ENCODE measurements at places on chromosomes 1 and 21.

DNA sequence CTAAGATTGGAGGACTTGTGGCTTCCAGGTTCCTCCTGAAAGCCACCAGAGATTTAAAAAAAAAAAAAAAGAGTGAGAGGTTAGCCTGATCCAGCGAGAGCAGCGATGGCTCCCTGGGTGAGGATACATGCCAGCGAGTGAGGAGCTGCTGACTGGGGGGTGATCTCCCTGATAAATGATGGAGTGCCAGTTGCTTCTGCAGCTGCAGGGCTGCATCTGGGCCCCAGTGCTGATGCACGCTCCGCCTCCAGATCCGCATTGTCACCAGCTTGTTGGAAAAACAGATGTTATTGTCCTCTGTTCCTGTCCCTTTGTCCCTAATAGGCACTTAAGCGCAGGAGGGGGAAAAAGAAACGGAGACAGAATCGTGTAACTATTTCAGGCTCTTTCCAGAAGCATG, 28.6 kb downstream of the UBIAD1 start:
- no peak for DNase-seq

GRCh38 chr1:98923667-98924066, 81.0 kb downstream of the PLPPR5 start:
- no peak for DNase-seq

- DNase-seq = no peak
Observed at GRCh38 chr1:48817505-48818114, 40.9 kb upstream of the BEND5 start.

DNA sequence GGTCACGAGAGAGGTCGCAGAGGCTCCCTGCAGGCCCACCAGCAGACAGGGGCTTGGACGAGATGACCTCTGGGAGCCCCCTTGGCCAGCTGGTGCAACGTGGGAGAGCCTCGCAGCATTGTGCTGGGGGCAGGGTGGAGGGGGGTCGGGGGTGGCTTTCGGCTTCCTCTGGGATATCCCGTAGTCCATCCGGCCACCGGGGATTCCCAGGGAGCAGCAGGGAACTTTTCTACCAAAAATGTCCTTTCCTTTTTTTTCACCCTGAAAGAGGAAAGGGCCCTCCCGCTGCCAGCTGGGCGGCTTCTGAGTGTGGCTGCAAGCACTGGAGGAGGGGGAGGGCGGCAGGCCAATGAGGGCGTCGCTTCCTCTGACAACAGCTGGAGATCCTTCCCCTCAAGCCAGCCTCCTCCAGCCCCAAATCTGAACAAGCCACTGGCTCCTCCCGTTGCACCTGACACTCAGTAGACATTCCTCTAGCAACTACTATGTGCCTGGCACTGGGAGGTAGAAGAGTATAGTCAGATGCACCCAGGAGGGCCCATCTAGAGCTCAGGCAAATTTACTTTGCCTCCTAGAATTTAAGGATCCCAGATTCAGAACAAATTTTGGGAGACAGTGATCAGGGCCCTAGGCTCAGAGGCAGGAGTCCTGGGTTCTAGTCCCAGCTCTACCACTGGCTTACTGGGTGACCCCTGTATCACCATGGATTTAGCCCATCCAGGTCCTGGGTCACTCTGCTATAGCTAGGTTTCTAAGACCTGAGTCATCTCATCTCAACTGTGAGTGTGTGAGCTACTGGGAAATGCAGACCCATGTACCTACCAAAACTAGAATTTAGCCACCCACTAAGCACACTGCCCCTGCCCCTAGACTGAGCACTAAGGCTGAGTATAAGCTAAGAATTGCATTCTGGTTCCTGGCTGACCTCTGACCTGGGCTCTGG, 2.7 kb downstream of the MOB3C start:
- peak; percentile 33 for DNase-seq

- DNase-seq = no peak
Observed at GRCh38 chr1:66557157-66557556, 23.2 kb downstream of the SGIP1 start.
